ENCODE measurements at places on chromosomes 12 and 14.

DNA sequence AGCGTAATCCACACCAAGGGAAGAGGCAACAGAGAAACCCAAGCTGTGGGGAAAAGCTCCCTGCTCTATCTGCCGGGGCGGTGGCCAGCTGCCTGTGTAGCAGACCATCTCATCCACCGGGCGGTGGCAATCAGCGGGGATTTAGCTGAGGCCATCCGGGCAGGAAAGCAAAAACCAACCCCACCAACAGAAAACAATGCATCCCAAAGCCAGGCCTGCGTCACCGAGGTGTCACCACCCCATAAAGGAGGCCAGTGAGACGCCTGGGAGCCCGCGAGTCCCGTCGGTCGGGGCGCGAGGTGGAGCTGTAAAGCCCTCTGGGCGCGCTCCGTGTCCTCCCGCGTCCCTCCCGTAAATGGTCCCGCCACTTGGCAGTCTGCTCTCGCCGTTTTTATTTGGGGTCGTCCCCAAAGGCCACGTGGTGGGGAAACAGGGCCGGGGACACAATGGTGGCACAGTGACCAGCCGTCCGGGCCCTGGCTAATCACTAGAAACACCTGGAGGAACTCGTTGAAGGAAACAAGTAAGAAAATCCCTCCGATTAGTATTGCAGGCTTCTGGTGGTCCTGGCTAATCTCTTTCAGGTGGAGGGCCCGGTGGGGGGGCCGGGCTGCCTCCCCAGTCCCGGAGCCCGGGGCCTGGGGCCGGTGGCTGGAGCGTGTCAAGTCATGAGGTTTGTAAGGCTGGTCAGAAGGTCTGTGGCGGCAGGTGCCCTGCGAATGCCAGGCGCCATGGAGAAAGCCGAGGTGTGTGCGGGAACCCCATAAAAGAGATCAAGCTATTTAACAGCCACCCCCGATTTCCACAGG lies 94.7 kb upstream of the GSC start:
- DNase-seq = no peak

DNA sequence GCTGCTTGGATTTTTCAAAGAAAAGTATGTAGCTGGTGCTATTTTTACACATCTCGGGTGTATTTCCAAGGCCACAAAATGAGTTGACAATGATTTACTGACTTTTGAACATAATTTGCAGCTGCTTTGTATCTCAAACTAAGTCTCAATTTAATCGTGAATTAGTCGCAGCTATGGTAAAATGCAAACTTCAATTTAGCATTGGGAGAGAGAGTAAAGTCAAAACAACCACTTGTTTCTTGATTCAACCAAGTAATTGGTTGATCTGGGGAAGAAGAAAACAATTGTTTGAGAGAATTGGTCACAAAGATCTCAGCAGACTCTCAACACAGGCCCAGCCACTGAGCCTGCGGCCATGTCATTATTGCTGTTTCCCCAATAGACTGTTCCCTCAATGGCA lies 75.0 kb upstream of the DYRK2 start:
- DNase-seq = no peak

DNA sequence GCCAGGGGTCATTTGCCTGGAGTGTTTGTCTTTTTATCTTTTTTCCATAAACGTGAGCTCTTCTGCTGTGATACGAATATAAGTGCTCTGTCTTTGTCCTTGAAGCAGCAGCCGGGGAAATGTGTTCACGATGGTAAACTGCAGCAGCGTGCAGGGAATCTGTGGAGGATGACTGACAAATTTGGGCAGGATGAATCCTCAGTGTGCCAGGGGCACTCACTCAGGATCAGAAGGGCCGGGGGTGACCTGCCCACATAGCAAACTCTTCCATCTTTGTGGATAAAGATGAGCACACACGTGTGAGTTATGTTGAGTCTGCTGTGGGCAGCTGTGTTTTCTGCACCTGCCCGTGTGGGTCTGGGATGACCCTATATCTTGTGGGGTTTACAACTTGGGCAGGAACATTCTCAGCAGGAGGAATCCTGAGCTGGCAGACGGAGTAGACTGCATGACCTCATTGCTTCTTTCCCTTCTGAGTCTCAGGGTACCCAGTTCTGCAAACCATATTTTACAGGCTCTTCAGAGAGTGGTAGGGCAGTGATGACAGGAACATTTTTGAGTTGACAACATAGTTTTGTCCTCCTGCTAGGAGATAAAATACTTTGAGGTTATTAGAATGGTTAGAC lies 711 bp downstream of the ANO4 start:
- no peak for DNase-seq

- DNase-seq = no peak
Measured at GRCh38 chr12:89192429-89192828, 159.9 kb downstream of the DUSP6 start.

GRCh38 chr12:27627123-27627852 lies 69.0 kb upstream of the REP15 start:
- DNase-seq = no peak

DNA sequence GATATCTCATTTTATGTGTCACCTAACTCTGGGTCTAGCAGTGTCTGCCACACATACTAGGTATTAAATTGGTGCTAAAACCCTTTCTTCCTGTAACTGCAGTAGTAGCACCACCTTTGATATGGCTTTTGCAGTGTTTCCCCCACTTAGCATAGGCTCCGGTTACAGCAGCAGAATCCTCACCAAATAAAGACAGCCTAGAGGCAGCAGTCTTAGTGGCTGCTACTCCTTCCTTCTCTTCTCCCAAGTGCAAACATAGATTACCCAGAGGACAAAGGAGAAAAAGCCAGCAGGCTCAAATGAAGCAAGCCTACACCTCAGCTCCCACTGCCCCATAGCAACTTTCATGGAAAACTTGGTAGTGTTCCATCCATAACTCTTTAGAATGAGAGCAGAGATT lies 30.1 kb upstream of the ABCC9 start:
- no peak for DNase-seq

GRCh38 chr12:42728770-42729534 lies 139.4 kb upstream of the PRICKLE1 start:
- no peak for DNase-seq

GRCh38 chr14:59333668-59334067 lies 131.5 kb downstream of the GPR135 start:
- no peak for DNase-seq

DNA sequence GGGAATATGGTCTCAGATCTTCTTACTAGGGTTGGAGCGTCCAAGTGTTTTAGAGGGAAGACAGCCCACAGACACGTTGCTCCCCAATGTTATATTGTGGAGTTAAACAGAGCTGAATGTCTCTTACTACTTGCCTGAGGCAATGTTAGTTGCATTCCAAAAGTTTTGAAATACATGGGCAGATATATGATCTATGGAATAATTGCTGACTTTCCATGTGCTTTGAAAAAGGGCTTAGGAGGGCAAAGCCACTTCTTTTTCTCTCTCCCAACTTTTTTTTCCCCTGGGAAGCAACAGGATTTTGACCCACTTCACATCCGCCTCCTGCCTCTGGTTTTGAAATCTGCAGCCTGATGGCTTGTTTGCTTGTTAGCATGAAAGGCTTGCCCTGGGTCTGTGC lies 33.7 kb upstream of the PAX9 start:
- no peak for DNase-seq

GRCh38 chr12:69610126-69610525 lies 581 bp downstream of the LRRC10 start:
- DNase-seq = no peak

- DNase-seq = no peak
Measured at GRCh38 chr12:29147731-29148595, 1.1 kb upstream of the FAR2 start.

DNA sequence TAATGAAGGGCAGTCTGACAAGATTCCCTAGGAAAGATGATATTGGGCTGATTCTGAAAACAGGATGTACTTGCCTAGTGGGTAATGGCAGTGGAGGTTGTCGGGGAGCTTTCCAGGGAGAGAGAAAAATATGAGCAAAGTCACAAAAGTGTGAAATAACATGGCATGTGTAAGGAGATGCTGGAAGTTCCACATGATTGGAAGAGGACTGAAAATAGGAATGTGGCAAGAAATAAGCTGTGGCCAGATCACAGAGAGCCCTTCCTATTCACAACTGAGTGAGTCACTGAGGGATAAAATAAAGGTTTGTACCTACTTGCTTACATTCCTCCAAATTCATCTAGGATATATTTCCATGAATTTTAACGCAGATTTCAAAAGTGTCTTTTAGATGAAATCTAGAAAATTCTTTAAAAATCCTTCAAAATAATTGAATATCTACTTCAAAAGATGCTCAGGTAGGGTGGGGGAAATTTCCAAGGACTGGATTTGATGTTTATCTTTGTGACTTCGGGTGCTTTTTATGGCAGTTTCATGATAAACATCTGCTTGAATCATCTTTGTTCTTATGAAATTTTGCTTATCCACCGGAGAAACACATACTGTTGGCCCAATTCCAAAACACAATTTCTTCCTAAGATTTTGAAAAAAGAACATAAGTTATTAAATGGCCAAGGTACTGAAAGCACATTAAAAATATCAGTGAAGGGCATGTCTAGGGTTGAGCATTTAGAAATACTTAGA lies 36.3 kb upstream of the SLC2A13 start:
- no peak for DNase-seq

GRCh38 chr12:63995512-63995911 lies 151.0 kb downstream of the SRGAP1 start:
- DNase-seq = no peak

- no peak for DNase-seq
Measured at GRCh38 chr12:16361142-16361783, 13.8 kb downstream of the MGST1 start.

DNA sequence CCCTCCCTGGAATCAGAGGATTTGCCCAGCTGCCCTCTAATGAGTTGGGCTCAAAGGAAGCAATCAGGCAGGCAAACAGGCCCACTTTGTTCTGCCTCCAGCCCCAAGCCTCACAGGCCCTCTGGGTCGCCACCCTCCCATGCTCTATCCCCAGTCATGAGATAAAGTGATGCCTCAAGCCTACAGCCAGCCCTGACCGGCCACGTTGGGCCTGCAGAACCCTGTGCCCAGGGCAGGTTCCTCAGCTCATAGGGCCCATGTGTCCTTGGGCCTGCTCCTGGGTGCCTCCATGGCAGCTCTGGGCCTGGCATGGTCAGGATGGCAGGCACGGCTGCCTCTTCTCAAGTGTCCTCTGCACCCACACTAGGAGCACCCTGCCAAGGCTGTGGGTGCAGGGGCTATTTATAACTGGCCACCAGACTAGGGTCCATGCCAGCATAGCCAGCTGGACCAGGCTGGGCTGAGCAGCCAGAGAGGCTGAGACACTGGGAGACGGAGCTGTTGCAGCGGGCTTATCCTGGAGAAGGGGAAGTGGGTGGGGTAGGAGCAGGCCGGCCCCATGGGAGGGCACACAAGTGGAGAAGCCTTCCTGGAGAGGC lies 20.2 kb downstream of the HDAC7 start:
- DNase-seq = no peak

- no peak for DNase-seq
Measured at GRCh38 chr12:44771485-44772021, 104.6 kb downstream of the NELL2 start.

DNA sequence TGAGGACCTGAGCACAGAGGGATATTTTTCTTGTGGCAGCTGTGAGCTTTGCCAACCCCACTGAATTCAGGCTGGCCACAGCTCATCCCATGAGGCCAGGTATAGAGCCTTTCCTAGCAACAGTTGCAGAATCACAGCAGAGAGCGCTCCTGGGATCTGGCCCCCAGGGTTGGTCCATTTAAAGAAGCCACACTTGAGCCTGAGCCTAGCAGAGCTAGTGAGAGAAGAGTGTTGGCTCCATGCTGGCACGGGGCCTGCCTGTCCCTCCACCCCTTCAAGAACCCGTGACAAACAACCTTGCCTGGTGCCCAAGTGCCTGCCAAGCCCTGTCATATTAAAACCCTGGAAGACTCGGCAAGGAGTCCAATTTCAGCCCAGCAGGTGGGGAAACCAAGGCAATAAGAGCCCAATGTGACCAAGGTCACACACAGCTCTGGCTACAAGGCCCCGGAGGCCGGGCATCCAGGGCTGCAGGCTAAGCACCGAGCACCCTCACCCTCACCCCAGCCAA lies 91.6 kb downstream of the LRRC74A start:
- no peak for DNase-seq

- no peak for DNase-seq
Measured at GRCh38 chr12:28884904-28885679, 264.0 kb upstream of the FAR2 start.

DNA sequence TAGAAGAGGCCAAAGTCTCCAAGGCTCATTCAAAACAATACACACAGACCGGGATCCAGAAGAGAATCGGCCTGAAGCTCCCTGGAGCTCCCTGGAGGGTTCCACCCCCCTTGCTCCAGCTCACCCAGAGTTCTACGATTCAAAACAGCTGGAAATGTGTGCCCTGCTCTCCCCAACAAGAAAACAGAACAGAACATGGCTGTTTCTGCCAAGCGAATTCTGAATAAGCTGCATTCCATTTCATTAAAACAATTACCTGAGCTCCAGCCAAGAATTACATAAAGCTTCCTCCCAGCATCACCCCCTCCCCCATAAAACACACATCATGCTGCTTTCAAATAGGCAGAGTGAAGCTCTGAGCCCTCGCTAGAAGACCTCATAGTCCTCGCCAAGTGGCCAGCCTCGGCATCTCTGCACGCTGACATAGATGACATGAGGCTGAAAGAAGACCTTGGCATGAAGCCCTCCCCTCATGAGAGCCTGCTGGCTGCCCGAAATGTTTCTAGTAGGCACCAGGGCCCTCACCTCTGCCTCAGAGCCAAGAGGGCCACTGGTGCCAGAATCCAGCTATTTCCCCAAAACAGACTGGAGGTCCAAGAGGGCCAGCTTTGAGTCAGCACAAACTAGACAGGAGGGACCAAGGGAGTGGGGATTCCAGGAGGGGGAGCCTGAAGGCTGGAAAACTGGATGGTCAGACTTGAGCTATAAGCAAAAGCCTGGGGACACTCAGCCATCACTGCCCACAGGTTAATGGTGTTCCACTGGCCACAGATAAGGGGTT lies 8.3 kb downstream of the PXN start:
- no peak for DNase-seq

- DNase-seq = no peak
Measured at GRCh38 chr12:54394281-54394719, 9.8 kb upstream of the ZNF385A start.

GRCh38 chr12:111387747-111388323 lies 17.9 kb upstream of the SH2B3 start:
- DNase-seq = no peak

GRCh38 chr14:101125719-101126651 lies 222.5 kb upstream of the RTL1 start:
- DNase-seq = no peak

DNA sequence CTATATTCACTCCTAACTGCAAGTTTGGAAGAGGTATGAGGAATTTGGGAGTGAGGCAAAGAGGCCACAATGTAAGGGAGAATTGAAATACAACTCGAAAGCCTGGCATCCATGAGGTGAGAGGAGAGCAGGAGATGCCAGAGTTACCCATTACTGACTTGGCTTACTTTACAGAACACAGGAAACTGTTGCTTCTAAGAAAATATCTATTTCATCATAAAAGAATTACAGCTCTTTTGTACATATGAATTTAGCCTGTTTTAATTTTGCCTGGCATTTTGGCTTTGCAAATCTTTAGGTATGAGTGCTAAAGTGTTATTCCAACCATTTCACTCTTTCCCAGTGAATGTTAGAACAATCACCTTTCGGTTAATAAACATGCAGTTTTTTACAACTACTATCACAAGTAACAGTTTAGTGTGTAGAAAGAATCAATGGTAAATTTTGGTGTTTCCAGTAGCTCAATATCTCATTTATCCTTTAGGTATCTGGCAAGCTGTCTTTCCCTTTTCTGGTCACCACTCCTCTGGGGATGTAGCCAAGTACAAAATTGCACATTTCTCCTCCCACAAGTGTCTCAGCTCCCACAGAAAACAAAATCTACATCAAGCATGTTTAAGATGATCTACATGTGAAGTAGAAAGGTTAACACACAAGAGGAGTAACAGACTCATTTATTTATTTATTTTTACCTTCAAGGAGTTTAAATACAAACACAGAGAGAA lies 196.6 kb upstream of the DCN start:
- no peak for DNase-seq

GRCh38 chr12:90015228-90015627 lies 306.6 kb upstream of the ATP2B1 start:
- DNase-seq = no peak
